Renal pelvis (tissue), 12 donors: ENCODE measurements at places on chromosomes 4 and X. TPM values are rescaled to one million over a fixed set of nuclear protein-coding genes. Genes with fewer than 3 reads are reported as not detected.

BCORL1 gene
- polyA plus RNA-seq = 18.6 TPM

MAGEB10 gene
- not detected for polyA plus RNA-seq

- no peak for DNase-seq
Observed at GRCh38 chrX:46803140-46803539, 33.7 kb upstream of the RP2 start.

OTUD5 gene
- polyA plus RNA-seq = 65.9 TPM

IL15 gene
- polyA plus RNA-seq = 1.1 TPM

MAGEA2B gene
- polyA plus RNA-seq = not detected

DNA sequence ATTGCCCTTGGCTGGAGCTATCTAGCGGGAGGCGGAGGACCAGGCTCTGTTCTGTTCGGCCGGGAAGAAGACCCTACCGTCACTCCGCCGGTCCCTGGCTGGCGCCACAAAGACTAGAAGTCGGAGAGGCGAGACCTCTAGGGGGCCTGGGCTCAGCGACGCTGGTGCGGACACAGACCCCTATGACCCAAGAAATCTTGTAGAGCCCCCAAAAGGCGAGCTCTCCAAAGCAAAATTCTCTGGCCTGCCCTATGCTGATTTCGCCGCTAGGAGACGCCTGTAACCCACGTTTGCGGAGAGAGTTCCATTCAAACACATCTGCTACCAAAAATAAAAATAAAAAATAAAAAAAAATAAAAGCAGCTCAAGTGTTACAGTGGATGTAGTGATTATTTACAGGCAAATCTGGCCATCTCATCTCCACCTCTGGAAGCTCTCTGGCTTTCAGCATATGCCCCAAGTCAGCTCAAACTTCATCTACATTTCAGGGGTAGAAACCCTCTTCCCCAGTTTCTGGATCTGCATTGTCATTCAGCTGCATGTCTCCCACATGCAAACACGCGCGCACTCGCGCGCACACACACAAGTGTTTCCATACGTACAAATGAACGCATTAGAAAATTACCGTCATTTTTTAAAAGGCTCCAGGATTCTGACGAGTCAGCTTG is 2.4 kb upstream of the PCDH10 start:
- DNase-seq = no peak

GRCh38 chr4:88747351-88747750 is 49.7 kb upstream of the NAP1L5 start:
- no peak for DNase-seq

DNA sequence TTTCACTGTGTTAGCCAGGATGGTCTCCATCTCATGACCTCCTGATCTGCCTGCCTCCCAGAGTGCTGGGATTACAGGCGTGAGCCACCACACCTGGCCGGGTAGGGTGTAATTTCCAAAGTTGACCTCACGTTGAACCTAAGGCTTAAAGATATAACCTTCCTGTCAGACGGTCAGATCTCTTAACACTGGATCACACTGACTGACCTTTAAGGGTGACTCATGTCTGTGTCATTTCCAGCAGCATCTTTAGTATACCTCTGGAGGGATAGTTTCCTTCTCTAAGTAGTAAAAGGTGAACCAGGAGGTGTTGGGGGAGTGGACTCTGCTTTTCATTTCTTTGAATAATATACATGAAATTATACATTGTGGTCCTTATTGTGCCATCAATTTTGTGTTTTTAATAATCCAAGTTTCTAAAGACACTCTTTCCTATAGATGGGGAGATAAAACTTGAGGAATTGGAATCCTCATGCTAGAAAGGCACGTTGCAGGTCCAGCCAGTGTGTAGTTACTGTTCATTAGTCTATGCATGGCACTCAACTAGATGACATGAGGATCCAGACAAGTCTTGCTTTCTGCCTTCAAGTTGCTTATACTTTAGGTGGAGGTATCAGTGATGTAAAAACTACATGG is 45.7 kb downstream of the ARHGAP10 start:
- no peak for DNase-seq

DNA sequence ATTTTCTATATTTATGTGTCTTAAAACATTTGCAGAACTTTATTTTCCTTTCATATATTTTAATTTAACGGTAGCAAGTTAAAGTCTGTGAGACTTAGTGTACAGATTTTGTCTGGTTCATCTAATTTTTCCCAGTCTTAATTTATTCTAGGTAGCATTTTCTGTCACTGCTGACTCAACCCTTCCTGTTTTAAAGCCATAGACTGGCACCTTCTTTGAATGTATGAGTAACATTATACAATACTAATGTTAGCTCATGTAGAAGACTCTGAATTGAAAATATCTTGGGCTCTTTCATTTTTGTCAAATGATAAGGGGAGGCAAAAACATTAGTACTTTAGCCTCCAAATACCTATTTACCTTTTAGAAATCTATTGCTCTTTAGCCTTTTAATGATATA is 43.6 kb downstream of the BLTP1 start:
- no peak for DNase-seq

DNA sequence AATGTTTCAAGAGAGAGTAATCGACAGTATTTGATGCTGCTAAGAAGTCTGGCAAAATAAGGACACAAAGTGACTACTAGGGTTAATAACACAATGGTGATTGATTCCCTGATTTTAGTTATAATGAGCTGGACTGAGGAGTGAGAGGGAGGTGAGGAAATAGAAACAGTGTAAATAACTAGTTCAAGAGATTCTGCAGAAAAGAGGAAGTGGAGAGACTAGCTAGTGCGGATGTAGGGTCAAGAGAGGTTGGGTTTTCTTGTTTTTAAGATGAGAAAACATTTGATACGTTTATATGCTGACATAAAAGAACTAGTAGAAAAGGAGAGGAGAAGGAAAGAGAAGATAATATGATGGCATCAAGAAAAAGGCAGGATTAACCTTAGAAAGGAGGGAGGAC is 12.2 kb upstream of the TRPC5 start:
- no peak for DNase-seq

DNA sequence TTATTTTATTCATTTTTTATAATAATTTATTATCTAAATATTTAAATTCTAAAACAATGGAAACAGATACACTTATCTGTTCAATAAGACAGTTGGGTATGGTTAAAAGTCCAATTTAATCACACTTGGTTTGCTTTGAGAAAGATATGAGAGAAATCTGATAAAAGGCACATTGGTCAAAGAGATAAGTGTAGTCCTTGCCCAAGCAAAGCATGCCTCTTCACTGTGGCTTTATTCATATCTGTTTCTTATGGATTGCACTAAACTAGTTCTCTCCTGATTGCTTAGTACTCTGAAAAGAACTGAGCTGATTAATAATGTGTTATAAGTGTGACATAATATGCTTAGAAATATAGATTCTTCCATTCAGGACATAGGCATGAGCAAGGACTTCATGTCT is 39.8 kb downstream of the CXCL1 start:
- no peak for DNase-seq

DNA sequence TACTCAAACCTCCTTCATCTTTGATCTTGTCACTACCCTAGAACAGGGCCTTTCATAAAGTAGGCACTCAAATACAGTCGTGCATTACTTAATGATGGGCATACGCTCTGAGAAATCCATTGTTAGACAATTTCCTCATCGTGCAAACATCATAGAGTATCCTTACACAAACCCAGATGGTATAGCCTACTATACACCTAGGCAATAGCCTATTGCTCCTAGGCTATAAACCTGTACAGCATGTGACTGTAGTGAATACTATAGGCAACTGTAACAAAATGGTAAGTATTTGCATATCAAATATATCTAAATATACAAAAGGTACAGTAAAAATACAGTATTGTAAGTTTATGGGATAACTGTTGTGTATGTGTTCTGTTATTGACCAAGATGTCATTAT is 31.9 kb downstream of the CLDN2 start:
- DNase-seq = no peak

MORC4 gene
- 19.7 TPM for polyA plus RNA-seq

DNA sequence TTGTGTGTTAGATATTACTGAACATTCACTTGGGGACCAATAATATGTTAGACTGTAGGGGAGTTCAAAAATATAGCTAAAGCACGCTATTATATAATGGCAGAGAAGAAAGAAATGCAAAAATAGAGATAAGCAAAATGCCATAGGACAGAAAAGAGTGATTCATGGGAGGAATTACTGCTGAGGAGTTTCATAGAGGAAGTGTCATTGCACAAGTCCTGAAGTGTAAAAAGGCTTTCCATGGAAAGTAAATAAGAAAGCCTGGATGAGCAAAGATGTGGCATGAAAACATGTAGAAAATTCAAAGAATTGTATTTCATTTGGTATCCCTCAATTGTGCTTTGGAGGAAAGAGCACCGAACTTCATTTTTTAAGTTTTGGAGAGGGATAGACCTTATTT is 14.5 kb downstream of the HMGB2 start:
- DNase-seq = no peak

DNA sequence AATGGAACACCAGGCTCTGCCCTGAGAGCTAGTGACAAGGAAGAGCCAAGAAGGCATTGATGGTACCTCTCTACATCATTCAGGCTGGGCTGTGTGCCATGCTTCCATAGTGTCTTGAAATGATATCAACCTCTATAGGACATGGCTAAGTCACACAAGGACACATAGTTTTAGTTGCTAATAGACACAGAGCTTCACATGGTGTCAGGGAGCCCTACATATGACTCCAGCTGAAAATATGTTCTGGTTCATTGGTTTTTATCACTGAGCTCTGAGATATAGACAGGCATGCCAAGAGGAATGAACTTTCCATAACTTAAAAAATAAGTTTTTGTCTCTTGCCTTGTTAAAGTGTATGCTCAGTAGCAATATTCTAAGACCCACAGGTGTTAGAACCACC is 72.1 kb upstream of the PRKG2 start:
- no peak for DNase-seq

GRCh38 chr4:53618321-53618720 is 27.0 kb upstream of the LNX1 start:
- no peak for DNase-seq

- no peak for DNase-seq
Observed at GRCh38 chr4:156497486-156497885, 474.1 kb downstream of the PDGFC start.

GRCh38 chrX:136954930-136955329 is 74.4 kb upstream of the RBMX start:
- DNase-seq = no peak

- DNase-seq = no peak
Observed at GRCh38 chr4:39706334-39706733, 8.4 kb downstream of the UBE2K start.
